ENCODE measurements at places on chromosomes 3 and 15.
A peak's percentile ranks its signal among the peaks of the same experiment; 100 is the strongest.

GRCh38 chr3:131806736-131807135 is 228.1 kb downstream of the CPNE4 start:
- no peak for DNase-seq

GRCh38 chr3:64809086-64809485 is 121.3 kb upstream of the ADAMTS9 start:
- DNase-seq = no peak

DNA sequence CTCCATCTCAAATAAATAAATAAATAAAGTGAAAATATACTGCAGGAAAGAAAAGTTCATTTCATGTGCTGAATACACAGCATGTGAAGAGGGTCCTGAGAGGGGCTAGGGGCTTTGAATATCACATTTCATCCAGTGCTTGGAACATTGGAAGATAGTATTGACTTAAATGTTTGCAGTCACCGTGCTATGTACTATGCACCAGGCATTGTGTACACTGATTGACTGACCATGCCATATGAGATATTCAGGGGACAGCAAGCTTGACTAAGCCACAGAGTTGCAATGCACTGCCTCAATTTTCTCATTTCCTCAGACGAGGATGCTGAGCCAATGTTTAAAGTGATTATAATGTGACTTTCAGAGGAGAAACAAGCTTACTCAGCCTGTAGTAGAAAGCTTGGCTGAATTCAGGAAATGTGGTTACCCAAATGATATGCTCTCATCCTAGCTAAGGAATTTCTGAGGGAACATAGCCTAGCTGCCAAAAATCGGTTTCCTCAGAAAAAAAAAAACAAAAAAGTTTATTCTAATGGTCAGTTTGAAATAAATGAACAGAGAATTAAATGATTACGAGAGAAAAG is 557.9 kb downstream of the FGF12 start:
- DNase-seq = peak; percentile 9

DNA sequence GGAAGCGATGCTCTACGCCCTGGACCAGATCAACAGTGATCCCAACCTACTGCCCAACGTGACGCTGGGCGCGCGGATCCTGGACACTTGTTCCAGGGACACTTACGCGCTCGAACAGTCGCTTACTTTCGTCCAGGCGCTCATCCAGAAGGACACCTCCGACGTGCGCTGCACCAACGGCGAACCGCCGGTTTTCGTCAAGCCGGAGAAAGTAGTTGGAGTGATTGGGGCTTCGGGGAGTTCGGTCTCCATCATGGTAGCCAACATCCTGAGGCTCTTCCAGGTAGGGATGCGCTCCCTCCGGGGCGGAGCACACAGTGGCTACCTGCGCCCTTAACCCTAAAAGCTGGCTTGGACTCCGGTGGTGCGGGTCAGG is 698 bp downstream of the GRM7 start:
- DNase-seq = no peak

GRCh38 chr3:59374091-59374817 is 324.4 kb upstream of the CFAP20DC start:
- no peak for DNase-seq

- DNase-seq = no peak
Measured at GRCh38 chr15:73699249-73700040, 15.3 kb downstream of the CD276 start.

DNA sequence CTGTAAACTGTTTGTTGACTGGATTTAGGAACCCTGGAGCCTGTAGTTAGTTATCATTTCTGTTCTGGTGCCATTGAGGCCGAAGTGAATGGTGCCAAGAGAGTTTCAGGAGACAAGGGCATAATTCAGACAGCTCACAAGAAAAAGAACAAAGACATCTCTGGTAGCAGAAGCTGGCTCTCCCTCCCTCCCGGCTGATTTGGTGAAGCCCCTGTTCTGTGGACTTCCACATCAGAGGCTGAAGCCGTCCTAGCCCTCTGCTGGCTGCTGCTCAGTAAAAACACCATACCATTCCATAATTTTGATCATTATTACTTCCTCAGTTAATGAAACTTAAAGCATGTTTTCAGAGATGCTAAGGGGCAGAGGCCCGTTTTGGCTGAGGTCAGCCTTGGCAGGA is 381.2 kb upstream of the WNT5A start:
- DNase-seq = no peak

GRCh38 chr3:153137626-153138025 is 24.4 kb upstream of the RAP2B start:
- DNase-seq = no peak

GRCh38 chr3:136595913-136596697 is 156.1 kb downstream of the STAG1 start:
- no peak for DNase-seq

DNA sequence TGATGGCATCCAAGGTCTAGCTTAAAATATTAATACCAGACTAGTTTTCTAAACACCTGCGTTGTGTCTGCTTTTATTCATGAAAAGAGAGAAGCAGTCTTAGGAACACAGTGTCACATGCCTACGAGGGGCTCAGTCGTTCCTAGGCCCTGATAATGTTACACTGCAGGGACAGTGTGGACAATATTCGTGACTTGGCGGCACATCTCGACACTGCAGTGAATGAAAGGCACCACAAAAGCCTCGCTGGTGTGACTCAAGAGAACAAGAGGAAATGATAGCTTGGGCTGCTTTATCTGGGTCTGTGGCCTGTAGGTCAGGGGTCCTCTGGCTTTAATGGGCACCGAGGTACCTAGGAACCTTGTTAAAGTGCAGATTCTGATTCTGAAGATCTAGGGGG is 226.7 kb downstream of the PDZRN3 start:
- no peak for DNase-seq

GRCh38 chr15:58490888-58491473 is 59.2 kb downstream of the LIPC start:
- no peak for DNase-seq

DNA sequence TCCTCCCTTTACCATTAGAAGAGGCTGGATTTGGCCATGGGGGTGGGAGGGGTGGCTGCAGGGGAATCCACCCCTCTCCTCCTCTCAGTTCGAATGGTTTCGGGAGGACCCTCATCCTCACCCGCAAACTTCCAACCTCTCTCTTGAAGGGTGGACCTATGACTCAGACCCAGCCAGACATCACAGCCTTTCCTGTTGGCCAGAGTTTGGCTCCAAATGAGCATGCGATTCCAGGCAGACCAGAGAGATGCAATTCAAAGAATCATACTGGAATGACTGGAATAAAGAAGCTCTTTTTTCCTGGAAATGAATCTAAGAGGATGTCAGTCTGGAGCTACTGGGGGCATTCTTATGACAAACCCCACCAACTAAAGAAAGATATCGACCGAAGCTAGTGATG is 516.7 kb upstream of the MDFIC2 start:
- DNase-seq = peak; percentile 22

GRCh38 chr3:44885618-44886017 is 11.2 kb downstream of the TGM4 start:
- peak; percentile 83 for DNase-seq

DNA sequence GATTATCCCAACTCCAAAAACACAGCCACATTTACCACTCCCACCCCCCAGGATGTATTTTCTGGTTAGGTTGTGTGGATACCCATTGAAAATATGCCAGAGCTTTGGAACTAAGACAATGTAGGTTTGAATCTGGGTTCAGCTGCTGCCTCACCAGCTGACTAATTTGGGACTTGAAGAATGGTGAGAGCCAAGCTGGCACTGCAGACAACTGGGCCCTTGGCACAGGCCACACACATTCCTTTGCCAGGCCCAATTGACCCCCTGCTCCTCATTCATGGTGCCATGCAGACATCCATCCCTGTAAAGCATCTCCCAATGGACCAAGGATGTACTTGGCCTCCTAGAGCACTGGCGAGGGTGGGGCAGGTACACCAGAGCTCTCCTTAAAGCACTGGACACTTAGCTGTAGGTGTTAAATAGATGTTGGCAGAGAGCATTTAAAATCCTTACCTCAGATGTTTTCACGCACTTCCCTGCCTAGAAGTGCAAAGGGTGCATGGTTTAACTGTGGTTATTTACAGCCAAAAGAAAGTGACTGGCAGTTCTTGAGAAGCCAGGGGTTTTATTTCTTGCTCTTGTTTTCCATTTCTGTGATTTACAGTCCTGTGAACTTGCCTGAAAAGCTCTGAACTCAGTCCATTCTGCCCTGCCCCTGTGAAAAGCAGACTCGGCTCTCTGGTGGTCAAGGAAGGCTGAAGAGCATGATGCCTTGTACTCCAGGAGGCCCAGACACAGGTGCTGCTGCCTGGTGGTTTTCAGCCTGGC is 138.5 kb downstream of the CLSTN2 start:
- DNase-seq = no peak

- DNase-seq = peak; percentile 62
Measured at GRCh38 chr15:83320404-83320803, 35.9 kb upstream of the BNC1 start.

DNA sequence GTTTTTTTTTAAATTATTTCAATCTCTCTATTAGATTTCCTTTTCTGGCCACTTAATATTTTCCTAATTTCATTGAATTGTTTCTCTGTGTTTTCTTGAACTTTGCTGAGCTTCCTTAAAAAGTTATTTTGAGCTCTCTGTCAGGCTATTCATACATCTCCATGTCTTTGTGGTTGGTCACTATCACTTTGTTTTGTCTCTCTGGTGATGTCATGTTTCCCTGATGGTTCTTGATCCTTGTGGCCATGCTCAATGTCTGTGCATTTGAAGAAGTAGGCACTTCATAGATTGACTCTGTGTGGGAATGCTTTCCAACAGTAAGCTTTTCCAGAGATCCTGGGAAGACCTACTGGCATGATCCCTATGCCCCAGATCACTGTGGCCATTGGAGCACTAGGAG is 18.6 kb downstream of the CD200R1 start:
- DNase-seq = no peak

- no peak for DNase-seq
Measured at GRCh38 chr3:192750201-192750600, 22.9 kb upstream of the FGF12 start.

GRCh38 chr15:69161878-69162213 is 1.4 kb downstream of the GLCE start:
- DNase-seq = no peak

GRCh38 chr15:23384371-23384770 is 29.8 kb downstream of the GOLGA8S start:
- DNase-seq = no peak

DNA sequence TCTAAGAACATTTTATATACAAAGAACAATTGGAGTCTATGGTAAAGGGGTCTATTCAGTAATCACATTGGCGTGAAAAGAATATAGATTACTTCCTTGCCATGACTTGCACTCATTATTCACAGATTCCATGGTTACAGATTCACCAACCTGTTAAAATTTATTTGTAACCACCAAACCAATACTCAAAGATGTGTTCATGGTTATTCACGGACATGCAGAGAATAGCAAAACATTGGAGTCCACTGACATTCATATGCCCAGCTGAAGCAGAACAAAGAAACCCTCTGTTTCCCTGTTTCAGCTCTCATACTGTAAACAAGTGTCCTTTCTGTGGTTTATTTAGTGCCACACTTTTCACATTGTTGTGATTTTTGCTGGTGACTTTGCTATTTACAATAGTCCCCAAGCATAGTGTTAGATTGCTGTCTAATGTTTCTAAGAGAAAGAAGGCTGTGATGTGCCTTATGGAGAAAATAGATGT is 185.8 kb upstream of the TTC14 start:
- no peak for DNase-seq

All from fibroblast of skin of left biceps (primary cell).